ENCODE measurements at places on chromosomes 3 and 15.

DNA sequence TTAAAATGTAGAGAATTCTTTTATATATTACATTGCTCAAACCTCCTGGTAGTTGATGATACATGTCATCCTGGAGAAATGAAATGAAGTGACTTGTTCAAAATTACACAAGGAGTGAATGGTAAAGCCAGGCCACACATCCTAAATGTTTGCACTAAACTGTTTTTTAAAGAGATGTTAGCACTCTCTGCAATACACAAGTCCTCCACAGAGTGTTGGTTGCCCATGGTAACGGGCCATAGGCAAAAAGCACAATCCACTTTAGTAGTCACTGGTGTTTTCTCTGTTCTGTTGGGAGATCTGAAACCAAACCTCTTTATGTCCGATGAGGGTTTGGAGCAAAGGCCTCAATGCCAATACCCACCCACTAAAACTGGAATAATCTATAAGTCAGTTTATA is 907.4 kb downstream of the NTRK3 start:
- DNase-seq = no peak

DNA sequence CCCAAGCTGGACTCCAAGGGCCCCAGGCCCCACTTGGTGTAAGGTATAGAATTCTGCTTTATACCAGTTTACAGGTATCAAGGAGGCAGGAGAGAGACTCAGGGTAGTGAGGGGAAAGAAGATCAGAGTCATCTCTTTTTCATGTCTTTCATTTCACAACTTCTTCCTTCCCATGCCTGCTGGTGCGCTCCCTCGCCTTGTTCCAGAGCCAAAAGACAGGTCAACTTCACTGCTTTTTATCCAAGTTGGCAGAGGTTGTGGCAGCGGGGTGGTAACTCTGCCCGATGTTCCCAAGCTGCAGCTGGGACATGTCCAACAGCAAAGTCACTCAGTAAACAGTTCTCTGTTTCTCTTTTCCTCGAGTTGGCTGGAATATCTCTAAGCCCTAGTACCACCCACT is 86.3 kb upstream of the TCF12 start:
- no peak for DNase-seq

- DNase-seq = no peak
These were observed 5.6 kb downstream of the GASK1A start for GRCh38 chr3:42984701-42985100.

- DNase-seq = no peak
These were observed 631 bp downstream of the UBR1 start for GRCh38 chr15:43105077-43105736.

GRCh38 chr3:143825513-143825912 is 22.8 kb downstream of the SLC9A9 start:
- no peak for DNase-seq

GRCh38 chr3:107189158-107189791 is 188.0 kb upstream of the CCDC54 start:
- DNase-seq = no peak

DNA sequence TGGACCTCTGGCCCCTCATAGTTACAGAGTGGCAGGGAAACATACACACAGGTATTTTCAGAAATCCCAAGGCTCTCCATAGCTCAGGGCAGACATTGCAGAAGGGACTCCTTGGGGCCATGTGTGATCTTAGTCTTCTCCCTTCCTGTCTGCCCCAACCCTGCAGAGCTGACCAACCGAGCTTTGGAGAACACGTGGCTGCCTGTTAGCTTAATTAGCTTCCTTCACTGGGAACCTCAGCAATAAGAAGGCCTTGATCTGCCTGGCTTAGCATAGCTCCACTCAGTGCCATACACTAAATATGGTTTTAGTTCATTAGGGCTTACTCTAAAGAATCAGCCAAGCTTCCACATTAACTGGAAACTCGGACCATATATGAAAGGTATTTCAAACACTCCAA is 12.3 kb downstream of the LYZL4 start:
- no peak for DNase-seq

GRCh38 chr3:134721214-134721613 is 70.4 kb upstream of the KY start:
- DNase-seq = no peak

- DNase-seq = no peak
These were observed 45.0 kb upstream of the GK5 start for GRCh38 chr3:142270407-142270806.

DNA sequence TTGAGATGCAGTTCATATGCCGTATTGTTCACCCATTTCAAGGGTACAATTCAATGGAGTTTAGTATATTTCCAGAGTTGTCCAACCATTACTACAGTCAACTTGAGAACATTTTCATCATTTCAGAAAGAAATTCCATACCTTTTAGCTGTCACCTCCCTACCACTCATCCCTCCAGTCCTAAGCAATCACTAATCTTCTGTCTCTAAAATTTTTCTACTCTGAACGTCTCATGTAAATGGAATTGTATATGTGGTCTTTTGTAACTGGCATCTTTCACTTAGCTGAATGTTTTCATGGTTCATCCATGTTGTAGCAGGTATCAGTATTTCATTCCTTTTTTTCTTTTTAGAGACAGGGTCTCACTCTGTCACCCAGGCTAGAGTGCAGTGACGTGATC is 51.1 kb downstream of the CMTM7 start:
- DNase-seq = no peak

- no peak for DNase-seq
These were observed 1.9 kb downstream of the AEN start for GRCh38 chr15:88623061-88623460.

DNA sequence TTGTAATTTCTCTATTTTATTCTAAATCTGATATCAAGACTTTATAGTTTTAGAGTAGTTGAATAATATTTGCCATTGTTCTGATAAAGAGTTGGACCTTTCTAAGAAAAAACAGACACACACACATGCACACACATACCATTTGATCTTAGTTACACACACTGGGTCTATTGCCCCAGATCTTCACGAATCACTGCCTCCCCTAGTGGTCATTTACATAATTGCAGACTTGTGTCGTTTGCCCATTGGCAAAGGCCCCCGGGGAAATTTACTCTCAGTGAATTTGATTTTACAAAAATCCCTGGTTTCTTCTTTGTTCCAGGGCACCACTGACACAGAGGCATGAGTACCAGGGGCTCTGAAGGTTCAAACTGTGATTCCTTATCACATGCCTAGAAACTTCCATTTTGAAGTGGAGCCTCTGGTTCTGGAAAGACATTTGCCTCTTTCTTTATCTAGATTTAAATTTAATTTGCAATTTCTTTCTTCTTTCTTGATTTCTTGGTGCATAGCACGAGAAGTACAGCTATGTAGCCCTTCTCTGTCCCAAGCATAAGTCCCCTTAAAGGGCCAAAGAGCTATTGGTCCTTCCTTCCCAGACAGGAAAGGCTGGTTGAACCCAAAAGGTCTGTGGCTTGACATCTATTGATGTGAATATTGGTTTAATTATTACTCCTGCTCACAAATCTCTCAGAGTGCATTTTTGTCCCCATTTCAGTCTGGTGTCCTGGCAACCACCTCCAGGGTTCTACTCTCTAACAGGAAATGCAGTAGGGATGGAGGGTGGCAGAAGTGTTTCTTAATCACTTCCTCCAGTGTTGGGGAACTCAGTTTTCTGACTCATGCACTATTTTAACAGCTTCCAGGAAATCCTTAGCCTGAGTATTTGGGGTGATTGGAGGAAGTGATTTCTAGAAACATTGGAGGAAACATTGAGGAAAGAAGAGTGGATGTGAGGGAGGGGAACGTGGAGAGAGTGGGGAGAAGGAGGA is 32.4 kb upstream of the SLC6A11 start:
- DNase-seq = no peak

GRCh38 chr15:60478566-60479360 is at the start of gene ICE2:
Gene ICE2, minus strand, starts transcription at chr15:60479142. Its CDS starts 1,165 bp downstream, at chr15:60477977.
- peak; percentile 29 for DNase-seq

- DNase-seq = no peak
These were observed 46.3 kb downstream of the GPR171 start for GRCh38 chr3:151156618-151157216.

DNA sequence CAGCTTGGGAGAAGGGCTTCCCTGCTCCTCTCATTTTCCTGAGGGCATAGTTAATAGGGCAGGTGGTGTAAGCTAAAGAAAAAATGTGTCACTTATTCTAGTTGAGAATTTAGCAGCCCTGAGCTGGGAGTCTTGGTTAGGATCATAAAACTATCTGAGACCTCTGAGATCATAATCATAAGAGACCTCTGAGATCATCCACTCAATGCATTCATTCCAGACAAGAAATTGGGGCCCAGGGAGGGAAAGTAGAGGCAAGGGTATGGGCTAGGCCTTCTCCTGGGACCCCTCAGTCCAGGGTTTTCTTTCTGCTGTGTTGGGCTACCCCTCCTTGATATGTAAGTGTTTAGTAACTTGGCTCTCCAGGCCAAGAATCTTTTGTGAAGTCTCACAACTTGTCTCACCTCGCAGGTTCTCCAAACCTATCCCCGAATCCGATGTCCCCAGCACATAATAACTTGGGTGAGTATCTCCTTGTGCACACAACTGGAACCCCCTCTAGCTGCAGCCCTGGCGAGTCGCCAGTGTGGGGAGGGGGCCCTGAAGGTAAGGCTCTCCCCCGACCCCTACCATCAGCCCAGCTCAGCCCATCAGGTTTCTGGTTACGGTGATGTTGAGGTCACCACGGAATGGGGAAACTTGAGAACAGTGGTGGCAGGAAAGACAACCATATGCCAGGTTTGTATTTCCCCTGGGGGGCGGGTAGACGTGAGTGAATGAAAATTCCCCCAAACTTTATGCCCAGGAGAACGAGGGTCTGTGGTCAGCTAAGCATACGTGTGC is 84.1 kb downstream of the AAGAB start:
- DNase-seq = no peak

DNA sequence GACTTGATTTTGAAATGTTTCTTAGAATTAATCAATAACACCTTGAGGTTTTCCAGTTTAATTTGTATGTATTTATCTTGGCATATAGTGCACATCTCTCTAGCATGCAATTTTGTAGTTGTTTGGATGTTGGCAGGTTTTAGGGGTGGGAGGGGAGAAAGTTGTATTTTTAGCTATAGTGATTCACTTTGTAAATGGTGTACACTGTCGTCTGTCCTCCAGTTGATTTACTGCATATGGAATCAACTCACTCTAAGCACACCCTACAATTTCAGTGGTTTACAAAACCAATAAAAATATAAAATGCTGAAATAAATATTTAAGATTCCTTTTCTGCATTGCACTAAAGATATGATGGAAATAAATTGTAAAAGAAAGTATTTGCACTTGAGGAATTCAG is 199.1 kb downstream of the CDIN1 start:
- DNase-seq = no peak

GRCh38 chr3:4850211-4850927 is 128.9 kb upstream of the BHLHE40 start:
- DNase-seq = no peak

DNA sequence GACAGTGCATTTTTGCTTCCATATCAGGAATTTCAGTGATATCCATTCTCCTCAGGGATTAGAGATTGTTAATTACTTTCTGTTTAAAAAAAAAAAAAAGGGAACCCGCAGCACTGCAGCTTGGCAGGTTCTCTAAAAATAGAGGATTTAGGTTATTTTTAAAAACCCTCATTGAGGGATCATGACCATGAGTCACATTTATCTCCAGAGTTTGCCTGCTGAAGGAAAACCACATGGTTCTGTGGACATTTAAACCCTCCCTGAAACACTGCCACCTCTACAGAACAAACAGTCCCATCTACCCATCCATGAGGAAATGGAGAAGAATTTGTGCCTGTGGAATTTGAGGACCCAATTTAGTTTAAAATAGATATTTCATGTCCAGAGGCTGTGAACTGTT is 66.2 kb upstream of the UBE2E1 start:
- peak; percentile 43 for DNase-seq

DNA sequence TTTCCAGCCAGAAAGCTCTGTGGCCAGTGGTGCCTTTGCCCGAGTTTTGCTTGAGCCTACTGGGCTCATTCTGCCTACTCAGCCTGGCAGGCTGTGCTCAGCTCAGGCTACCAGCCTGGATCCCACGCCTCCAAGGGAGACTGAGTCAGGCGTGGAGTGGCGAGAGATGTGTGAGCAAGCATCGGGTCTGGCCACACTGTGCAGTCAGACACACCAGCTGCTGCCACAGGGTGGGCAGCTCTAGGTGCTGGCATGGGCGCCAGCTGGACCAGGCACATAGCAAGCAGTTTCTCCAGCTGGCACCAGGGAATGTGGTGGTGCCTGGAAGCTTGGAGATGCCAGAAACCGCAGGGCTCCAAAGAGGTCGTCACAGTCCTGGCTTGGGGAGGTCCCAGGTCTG is 498.5 kb upstream of the CNTN4 start:
- no peak for DNase-seq

DNA sequence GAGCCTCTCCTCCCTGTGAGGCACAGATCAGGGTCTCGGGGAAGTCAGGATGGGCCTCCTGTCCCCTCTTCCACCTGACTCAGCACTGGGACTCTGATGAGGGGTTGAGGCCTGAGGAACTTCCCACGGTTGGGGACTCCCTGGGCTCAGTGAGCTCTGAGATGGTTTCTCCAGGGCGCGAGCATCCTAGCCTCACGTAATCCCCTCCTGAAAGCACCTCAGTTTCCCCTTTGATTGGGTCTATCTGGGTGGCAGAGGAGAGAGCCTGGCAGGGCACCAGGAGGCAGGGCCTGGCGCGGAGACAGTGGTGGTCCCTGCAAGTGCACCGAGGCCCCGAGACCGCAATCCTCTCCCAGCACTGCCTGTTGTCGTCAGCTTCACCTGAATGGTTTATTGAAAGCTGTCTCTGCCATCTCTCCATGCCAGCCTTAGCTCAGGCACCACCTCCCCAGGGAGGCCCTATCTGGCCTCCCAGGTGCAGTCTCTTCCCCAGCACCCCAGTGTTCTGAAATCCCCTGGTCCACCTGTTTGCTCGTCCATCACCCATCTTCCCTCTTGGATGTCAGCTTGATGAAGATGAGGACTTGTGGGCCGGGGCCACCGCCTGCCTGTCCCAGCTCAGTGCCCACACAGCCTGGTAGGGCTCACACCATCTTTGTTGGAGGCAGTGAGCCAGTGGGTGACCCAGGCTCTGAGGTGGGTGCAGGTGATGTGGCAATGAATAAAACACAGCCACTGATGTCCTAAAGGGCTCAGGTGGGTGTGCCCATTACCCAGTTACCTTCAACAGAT is 52.2 kb upstream of the PCSK6 start:
- DNase-seq = no peak

DNA sequence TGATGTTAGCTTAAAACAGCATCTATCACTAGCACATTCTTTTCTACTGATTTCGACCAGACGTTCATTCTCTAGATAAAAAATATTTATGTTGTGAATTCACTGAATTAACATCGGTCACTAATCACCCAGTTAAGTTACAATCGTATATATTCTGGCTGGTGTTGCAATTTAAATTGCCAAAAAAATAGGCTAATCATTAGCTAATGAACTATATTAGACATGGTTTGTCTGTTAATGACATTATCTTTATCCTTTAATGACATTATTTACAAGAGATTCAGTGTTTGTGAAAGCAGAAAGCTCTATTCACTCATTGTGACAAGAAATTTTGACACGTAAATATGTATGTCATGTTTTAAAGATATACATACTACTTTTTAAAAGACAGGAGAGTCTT is 6.7 kb downstream of the GHSR start:
- DNase-seq = no peak

DNA sequence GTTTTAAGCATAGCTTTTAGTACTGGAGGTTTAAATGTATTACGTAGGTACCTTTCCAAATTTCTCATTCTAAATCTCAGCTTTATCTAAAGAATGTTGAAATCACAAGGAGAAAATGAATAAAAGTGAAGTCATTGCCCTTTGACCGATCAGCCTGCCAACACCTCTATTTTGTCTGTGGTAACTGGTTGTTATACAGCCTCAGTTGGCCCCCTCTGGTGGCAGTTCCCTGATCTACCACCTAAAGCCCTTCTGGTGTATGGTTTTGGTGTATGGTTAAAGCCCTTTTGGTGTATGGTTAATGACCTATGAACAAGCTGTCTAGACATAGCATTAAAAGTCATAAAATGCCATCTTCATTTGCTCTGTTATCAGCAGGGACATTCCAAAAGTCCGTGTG is 378.2 kb upstream of the AZI2 start:
- no peak for DNase-seq

Data from SIG-M5 (cell line).